ENCODE measurements at places on chromosomes 2 and 18.

GRCh38 chr2:35852-36251 lies 10.5 kb downstream of the FAM110C start:
- DNase-seq: no peak

GRCh38 chr2:219002395-219003266 lies 9.4 kb upstream of the CRYBA2 start:
- peak; percentile 59 for DNase-seq

GRCh38 chr18:54671291-54671881 lies 80.3 kb downstream of the DYNAP start:
- no peak for DNase-seq

DNA sequence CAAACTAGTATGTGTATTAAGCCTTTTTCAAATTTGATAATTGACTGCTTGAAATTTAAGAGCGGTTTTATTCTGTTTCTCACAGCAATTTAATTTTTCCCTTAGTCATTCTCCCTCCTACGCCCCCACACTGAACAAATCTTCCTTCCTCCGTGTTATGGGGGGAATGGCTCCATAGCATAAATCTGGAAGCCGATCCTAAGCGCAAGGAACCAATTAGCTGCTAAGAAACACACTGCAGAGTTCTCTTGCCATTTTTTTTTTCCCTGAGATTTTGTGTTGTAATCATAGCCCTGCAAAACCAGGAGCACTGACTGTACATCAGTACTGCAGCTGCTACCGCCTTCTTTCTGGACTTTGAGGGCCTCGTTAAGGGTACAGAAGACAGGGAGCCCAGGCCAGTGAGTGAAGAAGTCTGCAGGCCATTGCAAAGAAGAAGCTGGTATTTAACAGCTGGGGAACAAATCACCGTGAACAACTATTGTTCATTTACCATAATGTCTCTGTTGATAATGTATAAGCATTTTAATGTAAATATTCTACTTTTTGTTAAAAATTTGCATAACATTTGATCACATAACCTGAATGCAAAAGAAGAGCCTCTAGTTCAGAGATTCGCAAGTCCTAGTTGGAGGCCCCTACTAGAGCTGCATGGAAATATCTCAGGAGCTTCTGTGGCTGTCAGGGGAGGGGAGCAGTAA lies 264.0 kb downstream of the LRATD1 start:
- DNase-seq: no peak

DNA sequence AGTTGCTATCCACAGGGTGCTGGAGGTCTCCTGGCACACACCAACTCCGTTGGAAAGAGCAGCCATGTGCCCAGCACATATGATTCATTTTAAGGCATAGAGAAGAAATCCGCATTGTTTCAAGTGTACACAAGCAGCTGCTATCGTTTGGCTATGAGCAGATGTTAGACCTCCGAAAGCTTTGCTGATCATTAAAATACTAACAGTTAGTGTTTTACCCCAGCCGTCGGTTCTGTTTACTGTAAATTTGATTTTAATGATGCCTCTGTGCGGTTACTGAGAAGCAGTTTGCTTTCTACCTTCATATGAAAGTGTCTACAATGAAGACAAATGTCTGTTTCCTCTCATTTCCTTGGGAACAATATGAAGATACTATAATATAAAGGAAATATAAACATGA lies 154.9 kb downstream of the PTGR3 start:
- DNase-seq: no peak

- no peak for DNase-seq
Observed at GRCh38 chr18:35029103-35029502, 12.1 kb upstream of the MAPRE2 start.

- DNase-seq: no peak
Observed at GRCh38 chr2:209526561-209526960, 102.7 kb downstream of the MAP2 start.

DNA sequence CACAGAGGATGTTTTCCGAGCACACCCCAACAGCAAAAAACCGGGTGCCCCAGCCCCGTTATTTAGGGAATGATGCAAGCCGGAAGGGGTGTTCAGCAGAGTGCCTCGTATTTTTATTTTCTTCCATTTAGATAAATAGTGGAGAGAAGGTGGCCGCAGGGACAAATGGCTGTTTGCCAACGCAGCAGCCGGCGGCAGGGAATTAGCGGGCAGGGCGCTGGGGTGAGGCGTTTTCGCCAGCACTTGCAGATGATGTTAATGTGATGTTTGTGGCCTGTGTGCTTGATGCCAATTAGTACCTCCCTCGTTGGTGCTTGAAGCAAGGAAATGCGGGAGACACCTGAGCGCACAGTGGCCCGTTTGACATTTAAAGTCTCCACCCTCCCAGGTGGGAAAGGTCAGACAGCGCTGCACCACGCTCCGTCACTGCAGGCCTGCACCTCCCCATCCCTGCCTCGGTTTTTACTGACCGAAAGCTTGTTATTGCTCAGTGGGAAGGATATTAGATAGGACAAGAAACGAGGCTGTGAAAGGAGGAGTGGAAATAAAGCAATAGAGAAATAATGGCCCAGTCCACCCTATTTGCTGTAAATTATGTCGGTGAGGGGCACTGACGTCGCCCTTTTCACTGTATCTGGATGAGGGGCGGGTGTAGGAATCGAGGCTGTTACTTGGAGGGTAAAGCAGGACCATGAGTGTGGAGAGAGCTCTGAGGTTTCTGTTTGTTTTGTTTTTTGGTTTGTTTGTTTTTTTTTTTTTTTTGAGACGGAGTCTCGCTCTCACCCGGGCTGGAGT lies 39.1 kb downstream of the NFATC1 start:
- DNase-seq: no peak

DNA sequence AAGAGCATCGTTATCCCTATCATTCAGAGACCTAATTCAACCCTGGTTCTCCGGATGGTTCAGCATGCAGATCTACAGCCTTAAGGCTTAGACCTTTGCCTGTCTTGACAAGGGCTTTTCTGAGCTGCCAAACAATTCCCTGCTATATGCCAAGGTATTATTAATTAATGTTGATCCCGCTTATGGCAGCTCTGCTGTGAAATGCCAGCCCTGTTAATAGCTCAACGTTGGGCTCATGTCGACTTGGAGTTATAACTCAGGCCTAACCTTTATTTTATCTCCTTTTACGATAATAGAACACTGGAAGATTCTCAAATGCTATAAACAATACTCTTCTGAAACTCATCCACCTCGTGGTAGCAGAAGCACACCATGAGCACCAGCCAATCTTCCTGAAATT lies 188.6 kb downstream of the TMEM247 start:
- no peak for DNase-seq

GRCh38 chr2:158647436-158648231 lies 147.5 kb upstream of the DAPL1 start:
- DNase-seq: no peak

- DNase-seq: no peak
Observed at GRCh38 chr2:27991146-27991545, 100.6 kb downstream of the BABAM2 start.

GRCh38 chr2:119119076-119119785 lies 39.3 kb downstream of the C1QL2 start:
- no peak for DNase-seq

DNA sequence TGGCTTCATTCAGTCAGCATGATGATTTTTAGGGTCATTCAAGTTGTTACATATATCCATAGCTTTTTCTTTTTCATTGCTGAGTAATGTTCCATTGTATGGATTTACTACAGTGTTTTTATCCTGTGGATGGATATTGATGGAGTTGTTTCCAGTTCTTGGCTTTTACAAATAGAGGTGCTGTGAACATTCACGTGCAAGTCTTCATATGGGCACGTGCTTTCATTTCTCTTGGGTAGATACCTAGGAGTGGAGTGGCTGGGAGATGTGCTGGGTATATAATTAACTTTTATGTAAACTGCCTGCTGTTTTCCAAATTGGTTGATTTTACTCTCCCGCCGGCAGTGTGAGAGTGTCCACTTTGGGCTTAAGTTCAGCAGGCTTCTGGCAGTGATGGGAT lies 16.5 kb downstream of the AGAP1 start:
- DNase-seq: no peak

DNA sequence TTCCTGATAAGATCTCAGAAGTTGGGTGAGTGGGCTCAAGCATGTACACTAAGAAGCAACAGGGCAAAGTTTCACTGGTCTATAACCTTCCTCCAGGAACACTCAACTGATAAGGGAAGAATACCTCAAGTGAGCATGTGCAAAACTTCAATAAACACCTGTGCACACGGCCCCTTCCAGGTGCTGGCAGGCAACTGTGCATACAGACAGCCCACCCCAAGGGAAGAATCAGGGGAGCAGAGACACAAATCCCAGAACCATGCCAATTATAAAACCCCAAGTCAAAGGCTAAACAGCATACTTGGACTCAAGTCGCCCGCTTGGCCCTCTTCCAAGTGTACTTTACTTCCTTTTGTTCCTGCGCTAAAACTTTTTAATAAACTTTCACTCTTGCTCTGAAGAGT lies 85.9 kb upstream of the RTN4 start:
- no peak for DNase-seq

- no peak for DNase-seq
Observed at GRCh38 chr2:170235860-170236679, 58.1 kb downstream of the MYO3B start.

DNA sequence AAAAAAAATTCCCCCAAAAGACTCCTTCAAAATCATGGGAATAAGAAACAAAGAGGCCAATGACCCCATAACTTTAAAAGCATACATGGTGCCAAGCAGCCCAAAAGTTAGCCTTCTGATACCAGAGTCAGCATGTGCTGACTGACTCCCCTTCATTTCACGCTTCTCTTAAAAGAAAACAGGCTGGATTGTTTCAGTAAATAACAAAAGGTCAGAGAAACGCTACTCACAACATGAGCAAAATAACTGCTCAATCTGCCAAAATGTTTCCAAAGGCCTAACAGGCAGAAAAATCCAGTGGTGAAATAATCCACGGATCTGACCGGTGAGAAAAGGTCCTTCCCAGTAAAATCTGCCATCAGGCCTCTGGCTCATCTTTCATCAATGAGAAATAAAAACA lies 71.6 kb downstream of the BCL2 start:
- DNase-seq: no peak

DNA sequence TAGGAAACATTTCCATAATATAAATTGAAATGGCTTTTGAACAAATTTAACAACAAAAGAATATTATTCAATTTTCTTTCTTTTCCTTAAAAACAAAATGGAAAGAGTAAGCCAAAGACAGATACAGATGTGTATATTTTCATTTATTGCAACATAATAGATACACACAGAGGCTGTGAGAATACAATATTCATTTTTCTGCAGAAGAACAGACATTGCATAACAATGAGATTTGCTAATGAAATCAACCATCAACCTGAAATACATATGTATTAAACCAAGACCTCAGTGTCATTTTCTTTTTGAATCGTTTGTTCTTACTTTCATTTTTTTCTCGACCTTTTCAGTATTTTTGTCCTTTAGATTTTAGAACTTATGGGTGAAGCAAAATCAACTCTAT lies 95.1 kb downstream of the BAZ2B start:
- DNase-seq: no peak

- DNase-seq: no peak
Observed at GRCh38 chr2:136207665-136208064, 89.7 kb upstream of the CXCR4 start.

GRCh38 chr2:221455214-221455613 lies 116.9 kb downstream of the EPHA4 start:
- DNase-seq: no peak

DNA sequence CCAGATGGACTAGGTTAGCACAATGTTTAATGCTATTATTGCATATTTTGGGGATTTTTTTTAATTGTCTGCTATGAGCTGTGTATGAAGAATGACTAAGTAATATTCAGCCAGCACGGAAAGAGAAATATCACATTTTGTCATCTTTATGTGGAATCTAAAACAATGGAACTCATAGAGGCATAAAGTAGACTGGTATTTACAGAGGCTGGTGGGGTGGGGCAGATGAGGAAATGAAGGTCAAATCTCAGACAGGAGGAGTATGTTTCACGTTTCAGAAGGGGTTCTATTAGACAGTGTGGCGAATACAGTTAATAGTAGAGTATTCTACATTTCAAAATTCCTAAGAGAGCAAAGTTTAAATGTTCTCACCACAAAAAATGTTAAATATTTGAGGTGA lies 4.7 kb downstream of the CDH19 start:
- no peak for DNase-seq

GRCh38 chr18:23703057-23703986 lies 14.1 kb downstream of the LAMA3 start:
- no peak for DNase-seq

- DNase-seq: no peak
Observed at GRCh38 chr2:63049211-63049969, 1.2 kb upstream of the OTX1 start.

- no peak for DNase-seq
Observed at GRCh38 chr2:59249441-59250306, 1008.5 kb upstream of the FANCL start.

GRCh38 chr2:14257801-14258507 lies 374.6 kb upstream of the LRATD1 start:
- no peak for DNase-seq

DNA sequence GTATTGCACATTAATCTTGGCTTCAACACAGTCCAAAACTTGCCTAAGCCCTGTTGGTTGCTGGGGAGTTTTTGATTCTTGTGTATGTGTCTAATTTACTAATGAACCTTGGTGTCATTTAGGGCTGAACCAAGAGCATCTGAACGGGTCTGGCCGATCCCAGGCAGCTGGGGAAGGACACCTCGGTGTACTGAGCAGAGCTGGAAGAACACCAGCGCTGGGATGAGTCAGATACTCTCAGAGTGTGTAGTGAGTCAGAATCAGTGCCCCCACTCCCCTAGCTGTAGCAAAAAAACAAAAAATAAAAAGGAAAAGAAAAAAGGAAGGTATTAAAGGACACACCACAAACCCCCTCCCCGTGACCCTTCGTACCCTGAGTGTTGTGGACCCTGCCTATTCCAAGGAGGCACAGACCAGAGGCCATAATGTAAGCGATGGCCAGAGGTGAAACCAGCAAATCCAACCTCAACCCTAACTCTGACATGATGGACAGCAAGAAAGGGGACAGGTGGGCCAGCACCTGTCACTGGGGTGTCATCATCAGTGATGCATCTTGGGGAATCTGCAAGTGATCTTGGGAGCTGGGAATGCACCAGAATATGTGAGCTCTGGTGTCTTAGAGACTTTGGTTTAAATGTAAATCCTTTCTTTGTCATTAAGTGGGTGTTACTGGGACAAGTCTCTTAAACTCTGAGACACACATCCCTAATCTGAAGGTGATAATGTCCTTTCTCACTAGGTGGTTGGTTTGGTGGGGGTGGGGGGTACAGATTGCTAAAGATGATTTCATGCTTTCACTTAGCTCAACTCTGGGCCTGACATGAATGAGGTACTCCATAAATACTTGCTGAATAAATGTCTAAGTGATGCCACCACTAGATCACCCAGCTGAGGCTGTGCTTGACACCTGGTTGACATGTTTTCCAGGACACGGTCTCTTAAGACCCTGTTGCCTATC lies 34.2 kb upstream of the NCOA1 start:
- DNase-seq: peak; percentile 17

DNA sequence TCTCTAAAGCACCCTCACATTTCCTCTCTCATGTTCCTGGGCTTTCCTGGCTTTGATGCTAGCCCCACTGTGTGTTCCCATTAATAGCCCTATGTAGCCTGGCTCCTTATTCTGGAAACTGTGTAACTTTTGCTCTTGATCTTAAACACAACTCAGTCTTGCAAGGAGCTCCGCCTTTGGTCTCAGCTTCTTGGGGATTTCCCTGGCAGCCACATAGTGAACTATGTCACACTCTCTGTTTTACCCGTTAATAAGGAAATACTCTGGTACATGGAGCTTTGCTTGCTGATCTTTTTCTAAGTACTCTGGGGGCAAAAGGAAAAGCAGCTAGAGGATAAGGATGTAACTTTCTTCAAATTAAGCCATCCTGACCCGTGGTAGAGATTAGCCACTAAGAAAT lies 259.3 kb downstream of the NEDD4L start:
- DNase-seq: peak; percentile 42

Data from activated naive CD4-positive, alpha-beta T cell treated with Interleukin-2 at 50 U/mL for 16 hours (primary cell).